ENCODE measurements at places on chromosomes 7 and 10. TPM values are rescaled to one million over a fixed set of nuclear protein-coding genes. Genes with fewer than 3 reads are reported as not detected.

DOCK1 gene
- polyA plus RNA-seq, result 11.6 TPM

C7orf57 gene
- 0.25 TPM for polyA plus RNA-seq

MYL10 gene
- polyA plus RNA-seq, result 0.18 TPM

ITIH5 gene
- 6.5 TPM for polyA plus RNA-seq

RABGEF1 gene
- polyA plus RNA-seq, result 8.8 TPM

TMEM225B gene
- polyA plus RNA-seq, result 0.68 TPM

GIMAP6 gene
- not detected for polyA plus RNA-seq

DNA sequence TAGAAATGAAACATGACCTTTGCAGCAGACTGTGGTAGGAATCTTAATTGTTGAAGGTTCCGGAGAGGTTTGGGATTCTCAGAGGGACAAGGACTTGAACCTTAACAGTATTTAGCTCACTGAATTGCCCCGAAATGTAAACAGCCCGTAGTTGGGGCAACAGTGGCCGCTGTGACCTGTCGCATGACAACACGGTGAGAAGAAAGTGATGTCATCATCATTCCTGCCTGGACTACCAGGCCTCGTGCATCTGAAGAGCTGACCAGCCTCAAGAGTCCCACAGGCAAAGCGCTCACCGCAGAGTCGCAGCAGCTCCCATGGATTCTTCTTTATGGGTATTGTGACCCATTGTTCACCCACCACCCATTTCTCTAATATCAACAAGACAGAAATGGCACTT is 250.6 kb downstream of the KLF6 start:
- DNase-seq, result no peak
- no peaks in the 10 kb centered on the region for H3K4me1 ChIP-seq
- H3K4me3 ChIP-seq, result no peak overlapping the region
- H3K27me3 ChIP-seq, result no peaks in the 10 kb centered on the region

DNA sequence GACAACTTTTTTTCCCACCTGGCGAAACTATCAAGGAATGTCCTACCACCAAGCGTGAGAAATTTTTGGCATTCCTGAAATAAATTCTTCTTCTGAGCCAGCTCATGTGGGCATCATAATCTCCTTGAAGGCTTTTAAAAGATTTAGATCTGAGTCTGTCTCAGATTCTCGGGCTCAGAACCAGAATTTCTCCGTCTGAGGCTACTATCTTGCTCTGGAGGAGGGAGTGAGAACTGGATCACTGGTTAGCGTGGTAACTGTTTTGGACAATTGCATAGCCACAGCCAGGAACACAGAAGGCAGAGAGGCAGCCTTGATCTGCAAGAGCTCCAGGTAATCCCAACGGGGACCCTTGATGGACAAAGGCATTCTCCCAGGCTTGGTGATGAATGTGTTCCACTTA is 1.0 kb upstream of the PLAC9 start:
- no peak for DNase-seq
- H3K27me3 ChIP-seq, result peaks cover 4% of the 10 kb centered on the region
- H3K36me3 ChIP-seq, result no peaks in the 10 kb centered on the region
- no peak overlapping the region for H3K4me3 ChIP-seq
- H3K4me1 ChIP-seq, result peaks cover 9% of the 10 kb centered on the region

DNA sequence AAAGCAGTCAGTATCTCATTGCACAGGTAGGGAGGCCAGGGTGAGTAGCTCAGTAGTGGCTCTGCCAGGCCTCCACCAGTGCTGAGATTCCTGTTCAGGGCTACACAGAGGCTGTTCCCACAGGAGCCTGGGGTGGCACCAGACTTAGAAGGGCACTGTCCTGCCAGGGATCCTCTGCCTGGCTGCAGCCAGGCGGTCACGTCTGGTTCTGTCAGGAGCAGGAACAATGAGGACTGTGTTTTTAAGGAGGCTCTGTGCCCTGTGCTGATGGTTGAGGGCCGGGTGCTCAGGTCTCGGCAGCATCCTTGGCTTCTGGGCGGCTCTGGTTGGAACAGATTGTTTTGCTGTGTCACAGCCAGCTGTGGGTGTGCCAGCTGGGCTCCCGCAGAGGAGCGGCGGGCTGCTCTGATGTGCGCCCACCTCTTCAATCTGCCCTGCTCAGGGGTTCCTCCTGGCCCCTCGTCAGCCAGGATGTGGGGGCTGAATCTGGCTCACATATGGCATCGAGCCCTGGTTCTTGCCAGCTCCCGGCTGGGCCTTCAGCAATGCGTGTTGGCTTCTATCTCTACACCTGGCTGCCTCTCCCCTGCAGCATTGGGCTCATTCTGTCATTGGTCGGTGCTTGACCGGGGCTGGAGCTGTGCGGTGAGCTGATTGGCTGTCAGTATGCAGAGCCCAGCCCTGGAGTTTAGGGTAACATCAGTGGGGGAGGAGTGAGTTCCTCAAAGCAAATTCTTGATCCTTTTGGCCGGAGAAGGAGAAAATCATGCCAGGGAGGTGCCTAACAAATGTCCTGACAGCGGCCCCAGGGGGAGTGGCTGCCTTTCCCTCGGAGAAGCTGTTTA is 41.2 kb downstream of the TACR2 start:
- H3K4me3 ChIP-seq, result no peak overlapping the region
- H3K27me3 ChIP-seq, result no peaks in the 10 kb centered on the region
- H3K27ac ChIP-seq, result peak overlapping the region; percentile 51
- peaks cover 20% of the 10 kb centered on the region for H3K4me1 ChIP-seq

GRCh38 chr7:42117201-42117600 is 119.8 kb downstream of the GLI3 start:
- H3K36me3 ChIP-seq, result no peaks in the 10 kb centered on the region
- no peak overlapping the region for H3K27ac ChIP-seq
- no peaks in the 10 kb centered on the region for H3K4me1 ChIP-seq
- H3K4me3 ChIP-seq, result no peak overlapping the region
- DNase-seq, result no peak

- no peaks in the 10 kb centered on the region for H3K4me1 ChIP-seq
- no peak overlapping the region for H3K27ac ChIP-seq
- H3K36me3 ChIP-seq, result no peaks in the 10 kb centered on the region
- no peaks in the 10 kb centered on the region for H3K27me3 ChIP-seq
These were observed 37.1 kb downstream of the ELMO1 start for GRCh38 chr7:37411444-37412034.

GRCh38 chr7:77687100-77687746 is 9.0 kb upstream of the RSBN1L start:
- H3K36me3 ChIP-seq, result peaks cover 20% of the 10 kb centered on the region
- peaks cover 6% of the 10 kb centered on the region for H3K4me1 ChIP-seq
- DNase-seq, result no peak
- no peak overlapping the region for H3K27ac ChIP-seq
- H3K27me3 ChIP-seq, result no peaks in the 10 kb centered on the region

DNA sequence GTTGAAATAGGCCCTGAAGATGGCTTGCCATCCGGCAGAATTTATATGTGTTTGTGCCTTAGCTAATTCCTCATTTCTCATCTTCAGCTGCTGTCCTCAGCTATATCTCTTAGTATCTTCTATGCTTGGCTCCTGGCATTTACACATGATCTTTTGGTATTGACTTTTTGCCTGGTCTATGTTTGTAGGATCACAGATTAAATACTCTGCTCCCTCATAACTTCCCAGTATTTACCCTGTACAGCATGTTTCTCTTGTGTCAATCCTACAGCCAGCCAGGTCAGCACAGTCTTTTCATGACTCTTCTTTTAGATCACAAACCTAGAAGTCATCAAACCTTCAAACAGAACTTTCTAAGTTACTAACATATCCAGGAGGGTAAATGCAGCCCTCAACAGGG is 743.8 kb downstream of the MAGI2 start:
- H3K4me1 ChIP-seq, result peaks cover 7% of the 10 kb centered on the region
- no peaks in the 10 kb centered on the region for H3K36me3 ChIP-seq
- DNase-seq, result no peak
- H3K4me3 ChIP-seq, result no peak overlapping the region
- H3K27me3 ChIP-seq, result no peaks in the 10 kb centered on the region
- no peak overlapping the region for H3K27ac ChIP-seq

DNA sequence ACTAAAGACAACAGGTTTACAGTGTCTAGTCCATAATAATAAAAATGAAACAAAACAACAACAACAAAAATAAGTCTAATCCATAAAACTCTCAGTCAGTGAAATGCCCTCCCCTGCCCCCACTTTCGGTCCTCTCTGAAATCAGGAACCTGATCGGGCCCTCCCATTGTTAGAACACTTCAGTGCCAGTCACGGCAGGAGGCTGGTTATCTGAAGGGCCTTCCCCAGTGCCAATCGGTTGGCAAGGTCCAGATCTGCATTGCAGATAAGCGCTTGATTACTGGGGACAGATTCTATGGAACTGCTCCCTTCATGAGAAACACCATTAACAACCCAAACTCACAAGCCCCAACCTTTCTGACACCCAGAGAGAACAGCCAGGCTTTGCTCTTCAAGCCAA is 72.2 kb upstream of the EEPD1 start:
- no peaks in the 10 kb centered on the region for H3K36me3 ChIP-seq
- no peak overlapping the region for H3K27ac ChIP-seq
- no peak overlapping the region for H3K4me3 ChIP-seq
- no peaks in the 10 kb centered on the region for H3K27me3 ChIP-seq
- DNase-seq, result no peak
- peaks cover 5% of the 10 kb centered on the region for H3K4me1 ChIP-seq

DNA sequence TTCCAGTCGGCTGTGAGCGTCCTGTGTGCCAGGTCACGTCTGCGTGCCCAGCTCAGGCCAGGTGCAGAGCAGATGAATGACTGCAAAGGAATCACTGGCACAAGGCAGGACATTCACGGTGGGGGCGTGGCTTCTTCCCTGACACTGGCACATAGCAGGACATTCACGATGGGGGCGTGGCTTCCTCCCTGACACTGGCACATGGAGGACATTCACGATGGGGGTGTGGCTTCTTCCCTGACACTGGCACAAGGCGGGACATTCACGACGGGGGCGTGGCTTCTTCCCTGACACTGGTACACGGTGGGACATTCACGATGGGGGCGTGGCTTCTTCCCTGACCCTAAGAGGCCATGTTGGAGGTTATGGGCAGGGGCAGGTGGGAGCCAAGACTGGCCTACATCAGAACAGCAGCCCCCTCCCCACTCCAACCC is 64.3 kb downstream of the MYL10 start:
- DNase-seq, result peak; percentile 89
- no peaks in the 10 kb centered on the region for H3K4me1 ChIP-seq
- no peaks in the 10 kb centered on the region for H3K36me3 ChIP-seq
- no peaks in the 10 kb centered on the region for H3K27me3 ChIP-seq

DNA sequence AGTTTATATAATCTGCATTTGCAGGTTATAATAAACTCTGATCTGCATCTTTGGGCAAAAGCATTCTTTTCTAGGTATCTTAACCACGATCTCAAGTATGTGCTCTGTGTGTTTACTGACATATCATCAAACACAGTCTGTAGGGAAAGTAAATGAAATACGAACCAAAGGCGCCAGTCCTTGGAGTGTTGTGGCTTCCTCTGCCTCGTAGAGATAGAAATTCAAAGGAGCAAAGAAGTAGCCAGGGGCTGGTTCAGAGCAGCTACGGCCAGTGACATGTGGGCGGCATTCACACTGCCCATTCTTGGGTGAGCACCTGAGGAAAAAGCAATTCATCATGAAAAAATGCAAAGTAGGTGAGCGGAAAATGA is 38.7 kb downstream of the LAMB4 start:
- no peak for DNase-seq
- H3K27me3 ChIP-seq, result no peaks in the 10 kb centered on the region
- H3K4me1 ChIP-seq, result no peaks in the 10 kb centered on the region
- no peaks in the 10 kb centered on the region for H3K36me3 ChIP-seq
- no peak overlapping the region for H3K27ac ChIP-seq
- H3K4me3 ChIP-seq, result no peak overlapping the region

GRCh38 chr10:86376403-86376802 is 9.8 kb upstream of the GRID1 start:
- H3K27me3 ChIP-seq, result peaks cover 7% of the 10 kb centered on the region
- no peaks in the 10 kb centered on the region for H3K36me3 ChIP-seq
- no peaks in the 10 kb centered on the region for H3K4me1 ChIP-seq
- DNase-seq, result no peak

GRCh38 chr7:40761762-40762560 is 627.2 kb downstream of the SUGCT start:
- no peaks in the 10 kb centered on the region for H3K36me3 ChIP-seq
- no peak overlapping the region for H3K27ac ChIP-seq
- H3K4me3 ChIP-seq, result no peak overlapping the region
- no peaks in the 10 kb centered on the region for H3K4me1 ChIP-seq
- H3K27me3 ChIP-seq, result no peaks in the 10 kb centered on the region

DNA sequence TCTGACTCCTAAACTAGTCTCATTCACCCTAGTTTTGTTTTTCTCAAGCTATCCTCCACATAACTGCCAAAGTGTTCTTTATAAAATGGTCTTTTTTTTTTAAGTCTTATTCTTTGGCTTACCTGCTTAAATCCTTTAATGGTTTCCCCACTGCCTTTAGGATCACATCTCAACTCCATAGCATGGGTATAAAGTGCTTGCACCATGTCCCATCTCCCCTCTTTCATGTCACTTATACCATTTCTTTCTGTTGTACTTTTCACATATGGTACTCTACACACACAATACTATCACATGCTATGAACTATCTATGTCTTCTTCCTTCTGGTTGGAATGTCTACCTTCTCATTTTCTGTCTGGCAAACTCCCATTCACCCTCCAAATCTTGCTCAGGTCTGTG is 5.1 kb downstream of the MTPAP start:
- H3K27me3 ChIP-seq, result no peaks in the 10 kb centered on the region
- H3K4me3 ChIP-seq, result no peak overlapping the region
- no peak overlapping the region for H3K27ac ChIP-seq
- DNase-seq, result no peak

- DNase-seq, result no peak
- no peaks in the 10 kb centered on the region for H3K4me1 ChIP-seq
- no peak overlapping the region for H3K27ac ChIP-seq
- no peak overlapping the region for H3K4me3 ChIP-seq
- no peaks in the 10 kb centered on the region for H3K36me3 ChIP-seq
- no peaks in the 10 kb centered on the region for H3K27me3 ChIP-seq
These were observed 252.5 kb downstream of the TWIST1 start for GRCh38 chr7:18864967-18865366.

- DNase-seq, result no peak
- peaks cover 40% of the 10 kb centered on the region for H3K27me3 ChIP-seq
- H3K27ac ChIP-seq, result no peak overlapping the region
These were observed 12.1 kb downstream of the PDZD7 start for GRCh38 chr10:101018600-101019439.

DNA sequence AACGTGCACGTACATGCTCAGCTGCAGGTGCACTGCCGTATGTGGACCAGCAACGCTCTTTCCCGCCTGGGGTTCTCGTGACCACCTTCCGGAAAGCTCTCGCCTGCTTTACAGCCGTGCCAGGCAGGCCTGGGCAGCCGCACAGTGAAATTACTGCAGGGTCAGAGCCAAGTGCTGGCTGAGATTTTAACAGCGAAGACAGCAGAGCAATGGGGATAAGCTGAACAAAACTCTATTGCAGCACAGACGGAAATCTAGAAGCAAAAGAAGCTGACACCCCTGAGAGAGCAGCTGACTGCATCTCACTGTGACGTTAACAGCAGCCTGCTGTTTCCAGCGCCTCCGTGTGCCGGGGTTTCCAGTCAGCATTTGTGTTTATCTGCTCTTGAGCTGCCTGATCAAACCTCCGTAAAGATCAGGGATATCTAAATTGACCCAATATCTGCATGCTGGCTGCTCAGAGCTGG is 179.0 kb downstream of the DIP2C start:
- no peak overlapping the region for H3K27ac ChIP-seq
- no peaks in the 10 kb centered on the region for H3K36me3 ChIP-seq
- no peaks in the 10 kb centered on the region for H3K4me1 ChIP-seq

GRCh38 chr7:13860734-13861133 is 128.7 kb downstream of the ETV1 start:
- no peaks in the 10 kb centered on the region for H3K27me3 ChIP-seq
- H3K4me1 ChIP-seq, result no peaks in the 10 kb centered on the region
- DNase-seq, result no peak
- no peaks in the 10 kb centered on the region for H3K36me3 ChIP-seq
